ENCODE measurements at places on chromosomes 5 and 9.

DNA sequence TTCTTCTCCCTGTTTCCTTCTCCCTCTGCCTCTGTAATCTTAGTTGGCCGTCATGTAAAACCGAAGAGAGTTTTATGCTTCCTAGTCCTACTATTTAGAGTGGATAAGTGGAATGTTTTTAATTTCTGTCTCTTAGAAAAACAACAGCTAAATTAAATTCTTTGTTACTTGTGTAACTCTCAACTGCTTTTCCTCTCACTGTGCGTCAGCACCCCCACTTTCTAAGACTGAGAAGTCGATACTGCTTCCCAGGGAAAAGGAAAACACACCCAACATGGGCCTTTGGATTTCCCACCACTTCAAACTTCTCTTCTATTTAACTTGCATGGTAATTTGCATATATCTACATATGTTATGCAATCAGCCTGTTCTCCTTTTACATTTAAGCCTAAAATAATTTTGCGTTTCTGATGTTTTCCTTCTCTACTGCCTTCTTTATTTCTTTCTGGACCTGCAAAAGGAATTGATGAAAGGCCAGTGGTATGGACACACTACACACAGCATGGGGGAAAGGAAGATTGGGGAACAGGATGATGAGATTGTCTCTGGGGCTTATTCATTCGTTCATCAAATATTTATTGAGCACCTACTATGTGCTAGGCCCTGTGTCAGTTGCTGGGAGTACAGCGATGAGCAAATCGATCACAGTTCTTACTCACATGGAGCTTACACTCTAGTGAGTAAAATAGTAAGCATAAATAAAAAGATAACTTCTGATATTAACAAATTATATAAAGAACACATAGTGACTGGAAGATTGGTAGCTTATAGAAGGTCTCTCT, 52.5 kb upstream of the CTNNA1 start:
- DNase-seq = no peak

GRCh38 chr5:132658381-132659302, 669 bp downstream of the IL13 start:
- no peak for DNase-seq

DNA sequence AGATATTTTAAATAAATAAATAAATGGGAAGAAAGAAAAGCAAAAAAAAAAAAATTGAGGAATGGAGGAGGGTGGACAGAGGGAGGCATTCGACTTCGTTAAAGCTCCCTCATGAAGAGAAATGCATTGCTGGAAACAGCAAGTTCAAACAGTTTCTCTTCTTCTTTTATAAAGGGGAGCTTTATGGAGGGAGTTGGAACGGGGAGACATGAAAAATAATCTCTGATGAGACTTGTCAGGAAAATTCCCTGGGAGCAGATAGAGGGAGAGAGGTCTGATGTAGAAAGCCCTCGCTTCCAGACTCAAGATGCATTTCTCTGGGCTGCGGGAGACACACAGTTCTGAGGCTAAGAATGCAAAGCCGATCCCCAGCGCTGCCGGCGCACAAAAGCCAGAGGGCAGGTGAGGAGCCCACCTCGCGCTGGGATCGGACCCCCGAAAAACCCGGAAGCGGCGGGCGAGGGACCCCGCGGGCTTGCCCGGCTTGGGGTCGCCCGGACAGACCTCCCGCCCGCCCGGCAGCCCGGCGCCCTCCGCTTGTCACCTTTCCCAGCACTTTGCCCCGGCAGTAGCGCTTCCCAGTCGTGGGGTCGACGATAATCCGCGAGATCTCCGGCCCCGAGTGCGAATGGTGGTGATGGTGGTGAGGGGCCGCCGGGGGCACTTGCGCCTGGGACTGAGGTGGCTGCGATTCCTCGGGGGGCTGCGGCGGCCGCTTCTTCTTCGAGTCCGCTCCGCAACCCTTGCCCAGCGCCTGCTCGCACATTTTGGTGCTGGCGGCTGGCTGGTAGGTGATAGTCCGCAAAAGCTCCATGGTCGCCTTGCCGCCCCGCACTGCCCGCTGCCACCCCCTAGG, 512 bp downstream of the PLK2 start:
- DNase-seq = no peak

- no peak for DNase-seq
These were observed 3.8 kb downstream of the TCF7 start for GRCh38 chr5:134118212-134118835.

- DNase-seq = no peak
These were observed 119.6 kb upstream of the IL12B start for GRCh38 chr5:159449925-159450324.

- no peak for DNase-seq
These were observed 450.8 kb downstream of the NFIB start for GRCh38 chr9:13863112-13863511.
